Stimulated activated memory B cell treated with anti-CD40 and anti-IgM and Interleukin-4, amounts not matched to agents 10 μg/mL and 1 μg/mL and 100 μg/mL, for 72 hours (primary cell): ENCODE measurements at places on chromosomes 5 and 9.

DNA sequence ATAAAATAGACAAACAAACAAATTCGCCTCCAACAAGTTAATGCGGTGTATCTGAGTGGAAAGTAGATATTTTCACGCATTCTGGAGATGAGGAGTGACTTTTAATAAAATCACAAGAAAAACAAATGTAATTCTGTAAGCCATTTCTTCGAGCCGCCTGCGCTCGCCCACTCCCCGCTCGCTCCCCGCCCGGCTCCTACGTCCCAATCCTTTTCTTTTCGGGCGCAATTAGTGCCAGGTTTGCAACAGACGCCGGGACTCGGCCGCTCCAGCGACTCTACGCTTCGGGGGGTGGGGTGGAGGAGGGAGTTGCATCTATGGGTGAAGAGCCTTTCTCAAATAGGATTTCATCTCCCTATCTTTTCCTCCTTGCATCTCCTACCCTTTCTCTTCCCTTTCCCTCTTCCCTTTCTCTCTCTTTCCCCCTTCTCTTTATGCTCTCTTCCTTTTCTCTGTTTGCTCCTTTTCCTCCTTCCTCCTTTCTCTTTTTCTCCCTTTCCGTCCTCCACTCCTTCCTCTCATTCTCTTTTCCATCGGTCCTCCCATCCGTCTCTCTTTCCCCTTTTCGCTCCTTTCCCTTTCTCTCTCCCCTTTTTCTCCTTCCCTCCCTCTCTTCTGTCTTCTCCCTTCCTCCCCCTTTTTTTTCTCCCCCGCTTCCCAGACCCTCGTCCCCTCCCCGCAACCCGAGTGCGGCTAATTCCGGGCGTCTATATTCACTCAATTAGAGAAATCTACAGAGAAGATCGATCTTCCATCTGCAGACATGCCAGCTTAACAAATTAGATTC lies 6.1 kb upstream of the OTP start:
- ATAC-seq: no peak

GRCh38 chr5:93921001-93921400 lies 179.6 kb upstream of the POU5F2 start:
- no peak for ATAC-seq

DNA sequence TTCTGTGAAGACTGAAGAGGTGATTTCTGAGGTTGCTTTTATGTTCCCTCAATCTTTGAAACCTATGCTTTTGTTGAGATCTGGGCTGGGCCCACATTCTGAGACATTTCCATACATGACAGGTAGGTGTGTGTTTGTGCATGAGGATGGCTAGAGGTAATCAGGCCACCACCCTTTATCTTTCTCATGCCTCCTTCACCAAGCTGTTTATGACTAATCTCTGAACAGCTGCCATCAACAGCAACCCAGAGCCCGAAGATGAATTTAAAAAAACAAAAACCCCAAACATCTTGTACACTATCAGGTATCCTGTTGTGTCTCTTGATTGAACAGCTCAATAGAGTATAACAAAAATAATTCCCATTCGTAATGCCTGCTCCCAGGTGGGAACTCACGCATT lies 12.6 kb upstream of the C5orf46 start:
- ATAC-seq: no peak

DNA sequence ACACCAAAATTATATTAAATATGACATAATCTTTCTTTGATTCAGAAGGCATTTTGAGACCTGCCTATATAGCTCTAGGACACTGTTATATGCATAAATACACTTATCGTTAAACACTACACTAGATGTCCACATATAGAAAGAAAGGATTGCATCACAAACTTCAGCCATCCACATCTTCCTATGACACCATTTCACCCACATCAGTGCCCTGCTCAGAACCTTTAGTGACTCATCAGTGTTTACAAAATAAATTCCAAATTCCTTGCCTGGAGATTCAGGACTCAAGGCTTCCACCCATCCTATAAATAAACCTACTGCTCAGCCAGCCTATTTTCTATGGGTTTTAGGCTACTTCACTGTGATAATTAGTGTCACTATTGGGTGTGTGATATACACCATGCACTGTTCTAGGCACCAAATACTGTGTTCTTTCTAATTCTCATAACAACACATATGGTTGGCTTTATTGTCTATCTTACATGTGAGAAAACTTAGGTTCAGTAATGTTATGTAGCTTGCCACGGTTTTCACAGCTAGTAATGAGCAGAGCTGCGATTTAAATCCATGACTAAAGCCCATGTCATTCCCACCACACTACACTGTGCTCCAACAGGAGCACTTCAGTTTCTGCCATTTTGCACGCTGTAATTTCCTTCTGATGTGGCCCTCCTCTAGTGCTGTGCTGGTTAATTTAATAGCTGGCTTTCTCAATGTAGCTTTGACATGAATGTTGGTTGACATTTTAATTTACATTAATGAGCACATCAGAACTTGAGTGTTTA lies 103.3 kb downstream of the SREK1 start:
- ATAC-seq: no peak

- no peak for ATAC-seq
Observed at GRCh38 chr5:165108809-165109208, 1603.4 kb downstream of the MAT2B start.

- no peak for ATAC-seq
Observed at GRCh38 chr5:134769206-134769605, 10.6 kb downstream of the DDX46 start.

GRCh38 chr5:82938901-82939725 lies 138.1 kb downstream of the TMEM167A start:
- ATAC-seq: no peak

GRCh38 chr5:180915924-180916323 lies 17.0 kb downstream of the BTNL8 start:
- ATAC-seq: no peak
